RPMI7951 (cell line): ENCODE measurements at places on chromosomes 2 and 18. TPM values are rescaled to one million over a fixed set of nuclear protein-coding genes. Genes with fewer than 3 reads are reported as not detected.

The SERPINB10 gene
- 0.10 and 0.60 TPM in 2 replicates for total RNA-seq

The CELF4 gene
- not detected in 2 replicates for total RNA-seq

The SH3RF3 gene
- 4.3 and 4.6 TPM in 2 replicates for total RNA-seq

The SULT1C2 gene
- total RNA-seq: not detected in 2 replicates

The CYP27C1 gene
- total RNA-seq: 3.5 TPM in 2 replicates

The TSPYL6 gene
- not detected in 2 replicates for total RNA-seq

The HNMT gene
- total RNA-seq: 31.0 and 40.7 TPM in 2 replicates

The CYP26B1 gene
- total RNA-seq: 3.5 and 4.3 TPM in 2 replicates

The CHRND gene
- total RNA-seq: not detected in 2 replicates

The GALNT3 gene
- not detected in 2 replicates for total RNA-seq

The GULP1 gene
- total RNA-seq: 83.9 and 87.0 TPM in 2 replicates

The UGT1A4 gene
- 0.12 TPM in 1 of 2 replicates, not detected in the other for total RNA-seq

The CCDC74A gene
- total RNA-seq: 33.9 and 41.9 TPM in 2 replicates

The DNAJC5G gene
- total RNA-seq: not detected in 2 replicates

The SALL3 gene
- not detected in 2 replicates for total RNA-seq

The CFAP65 gene
- 0.10 and 0.12 TPM in 2 replicates for total RNA-seq

The SPHKAP gene
- total RNA-seq: not detected in 2 replicates

The ALPG gene
- total RNA-seq: not detected in 2 replicates

The SPC25 gene
- total RNA-seq: 49.0 and 53.0 TPM in 2 replicates

The DSC3 gene
- under 0.01 TPM in 1 of 2 replicates, not detected in the other for total RNA-seq

The ABCG8 gene
- total RNA-seq: not detected in 2 replicates

The LOXHD1 gene
- not detected in 2 replicates for total RNA-seq

The SNTG2 gene
- total RNA-seq: not detected in 2 replicates

The ASB18 gene
- not detected in 2 replicates for total RNA-seq

The PLB1 gene
- total RNA-seq: 0.12 and 1.6 TPM in 2 replicates

The CLK1 gene
- 78.1 and 106 TPM in 2 replicates for total RNA-seq

The AMER3 gene
- not detected in 2 replicates for total RNA-seq

The CNDP1 gene
- not detected in 2 replicates for total RNA-seq

The MC5R gene
- total RNA-seq: 0.49 TPM in 1 of 2 replicates, not detected in the other

The AP1S3 gene
- total RNA-seq: 2.0 and 3.2 TPM in 2 replicates
